ENCODE measurements at places on chromosomes 1 and 21.
A peak's percentile ranks its signal among the peaks of the same experiment; 100 is the strongest.

DNA sequence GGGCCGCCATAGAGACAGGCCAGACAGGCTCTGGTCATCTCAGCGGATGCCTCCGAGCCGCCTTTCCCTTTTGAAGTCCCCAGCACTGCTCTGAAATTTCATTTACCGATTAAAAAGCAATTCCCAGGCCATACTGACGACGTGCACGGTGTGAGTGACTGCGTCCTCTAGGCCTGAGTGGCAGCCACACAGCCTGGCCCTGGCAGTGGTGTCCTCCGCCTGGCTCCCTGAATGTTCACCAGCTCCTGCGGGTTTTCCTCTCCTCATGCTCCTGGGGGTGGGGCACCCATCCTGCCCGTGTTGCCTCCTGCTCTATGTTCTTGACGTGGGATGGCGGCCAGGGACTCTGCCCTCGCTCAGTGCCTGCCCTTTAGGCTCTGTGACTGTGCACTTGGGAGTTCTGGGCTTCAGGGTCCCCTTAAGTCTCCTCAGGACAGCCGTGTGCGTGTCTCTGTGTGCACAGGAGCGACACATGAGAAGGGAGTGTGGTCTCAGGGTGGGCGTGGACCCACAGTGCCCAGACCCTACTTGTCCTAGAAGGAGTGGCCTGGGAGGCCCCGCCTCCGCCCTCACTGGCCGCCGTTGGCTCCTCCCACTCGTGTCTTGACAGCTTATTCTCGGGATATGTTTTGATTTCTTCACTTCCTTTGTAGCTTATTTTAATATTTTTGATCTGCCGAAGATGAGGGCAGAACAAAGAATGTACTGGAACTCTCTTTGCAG is 3.6 kb downstream of the SKI start:
- peak; percentile 64 for DNase-seq

- DNase-seq, result no peak
These were observed 132.5 kb upstream of the NFIA start for GRCh38 chr1:60949826-60950197.

DNA sequence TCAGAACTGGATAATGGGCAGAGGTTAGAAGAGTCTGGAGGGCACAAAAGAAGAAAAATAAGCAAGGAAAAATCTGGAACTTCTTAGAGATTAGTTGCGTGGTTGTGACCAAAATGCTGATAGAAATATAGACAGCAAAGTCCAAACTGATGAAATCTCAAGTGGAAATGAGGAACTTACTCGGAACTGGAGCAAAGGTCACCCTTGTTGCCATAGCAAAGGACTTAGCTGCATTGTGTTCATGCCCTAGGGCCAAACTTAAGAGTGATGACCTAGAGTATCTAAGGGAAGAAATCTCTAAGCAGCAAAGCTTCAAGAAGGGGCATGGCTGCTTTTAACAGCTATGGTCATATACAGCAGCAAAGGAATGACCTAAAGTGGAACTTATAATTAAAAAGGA is 180.0 kb downstream of the TTLL7 start:
- DNase-seq, result no peak

DNA sequence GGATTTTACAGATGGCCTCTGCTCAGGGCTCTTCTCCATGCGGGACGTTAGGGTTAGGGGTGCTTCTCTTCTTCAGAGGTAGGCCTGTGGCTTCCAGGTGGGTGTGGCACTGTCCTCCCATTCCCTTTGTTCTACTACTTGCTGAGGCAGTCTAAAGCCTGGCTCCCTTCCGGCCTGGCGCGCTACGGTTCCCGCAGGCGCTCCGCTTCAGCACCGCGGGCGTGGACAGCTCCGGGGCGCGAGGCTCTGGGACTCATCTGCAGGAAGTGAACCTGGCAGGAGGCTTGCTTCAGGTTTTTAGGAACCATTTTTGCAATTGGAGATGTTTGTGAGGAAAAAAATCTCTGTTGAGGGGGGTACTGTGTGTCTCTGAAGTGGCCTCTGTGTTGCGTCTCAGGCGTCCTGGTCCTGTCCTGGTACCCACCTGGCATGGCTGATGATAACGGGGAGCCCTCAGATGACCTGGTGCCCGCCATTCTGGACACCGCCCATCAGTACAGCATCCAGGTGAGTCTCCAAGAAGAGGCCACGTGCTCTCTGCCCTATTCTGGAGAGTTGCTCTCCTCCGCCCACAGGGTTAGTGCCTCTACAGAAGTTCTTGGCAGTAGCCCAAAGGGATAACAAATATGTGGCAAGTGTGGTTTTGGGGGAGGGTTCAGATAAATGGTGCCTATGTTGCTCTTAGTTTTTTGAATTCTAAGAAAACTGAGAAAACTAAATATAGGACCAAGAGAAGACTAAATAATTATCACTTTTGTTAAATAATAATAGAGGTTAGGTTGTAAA is 1.9 kb downstream of the MANEAL start:
- DNase-seq, result peak; percentile 17

DNA sequence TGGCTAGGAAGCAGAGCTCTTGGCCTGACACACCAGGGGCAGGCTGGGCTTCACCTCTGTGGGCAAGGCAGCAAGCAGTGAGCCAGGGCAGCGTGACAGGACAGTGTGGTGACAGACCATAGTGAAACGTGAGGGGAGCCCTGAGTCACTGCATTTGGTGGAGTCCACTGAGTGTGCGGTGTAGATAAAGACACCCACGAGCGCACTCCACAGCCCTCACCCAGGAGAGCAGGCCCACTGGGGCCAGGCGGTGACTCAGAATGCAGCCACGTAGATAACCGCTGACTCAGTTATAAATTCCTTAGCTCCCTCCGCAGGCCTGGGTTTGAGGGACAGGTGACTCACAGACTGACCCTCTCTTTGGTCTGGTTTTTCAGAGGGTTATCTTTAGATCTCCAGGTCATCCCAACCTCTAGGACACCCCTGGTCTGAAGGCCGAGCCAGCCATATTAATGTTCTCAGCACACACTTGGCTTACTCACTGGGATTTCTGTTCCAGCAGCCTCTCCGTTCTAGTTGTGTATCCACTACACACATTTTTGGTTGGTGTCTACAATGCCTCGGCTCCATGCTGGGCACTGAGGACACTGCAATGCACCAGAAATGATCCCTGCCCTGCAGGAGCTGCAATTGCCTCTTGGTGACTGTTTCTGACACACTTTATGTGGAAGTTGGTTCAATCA is 90.2 kb upstream of the TSPAN2 start:
- no peak for DNase-seq
